ENCODE measurements at places on chromosomes 3 and 15.

GRCh38 chr3:32089476-32089875 is 16.9 kb upstream of the GPD1L start:
- DNase-seq, result no peak

GRCh38 chr3:150329408-150329807 is 78.7 kb upstream of the TSC22D2 start:
- DNase-seq, result no peak

GRCh38 chr15:75923756-75924155 is 20.1 kb downstream of the FBXO22 start:
- DNase-seq, result no peak

DNA sequence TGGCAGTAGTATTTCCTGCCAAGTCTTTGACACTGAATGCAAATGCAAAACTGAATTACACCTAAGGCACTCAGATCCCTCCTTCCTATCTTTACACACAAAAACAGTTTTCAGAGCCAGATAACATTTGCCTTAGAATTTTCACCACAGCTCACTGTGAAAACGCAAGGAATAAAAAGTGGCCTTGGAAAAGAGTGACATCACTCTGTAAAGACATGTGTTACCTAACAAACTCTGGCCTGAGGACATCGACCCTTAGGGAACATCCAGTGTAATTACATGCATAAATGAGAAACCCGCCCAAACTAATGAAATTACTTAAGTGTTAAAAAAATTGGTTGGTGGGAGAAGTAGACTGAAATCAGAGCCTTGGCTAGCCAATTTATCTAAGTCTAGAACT is 88.9 kb downstream of the PLOD2 start:
- no peak for DNase-seq
